ENCODE measurements at places on chromosomes 5 and 9.

DNA sequence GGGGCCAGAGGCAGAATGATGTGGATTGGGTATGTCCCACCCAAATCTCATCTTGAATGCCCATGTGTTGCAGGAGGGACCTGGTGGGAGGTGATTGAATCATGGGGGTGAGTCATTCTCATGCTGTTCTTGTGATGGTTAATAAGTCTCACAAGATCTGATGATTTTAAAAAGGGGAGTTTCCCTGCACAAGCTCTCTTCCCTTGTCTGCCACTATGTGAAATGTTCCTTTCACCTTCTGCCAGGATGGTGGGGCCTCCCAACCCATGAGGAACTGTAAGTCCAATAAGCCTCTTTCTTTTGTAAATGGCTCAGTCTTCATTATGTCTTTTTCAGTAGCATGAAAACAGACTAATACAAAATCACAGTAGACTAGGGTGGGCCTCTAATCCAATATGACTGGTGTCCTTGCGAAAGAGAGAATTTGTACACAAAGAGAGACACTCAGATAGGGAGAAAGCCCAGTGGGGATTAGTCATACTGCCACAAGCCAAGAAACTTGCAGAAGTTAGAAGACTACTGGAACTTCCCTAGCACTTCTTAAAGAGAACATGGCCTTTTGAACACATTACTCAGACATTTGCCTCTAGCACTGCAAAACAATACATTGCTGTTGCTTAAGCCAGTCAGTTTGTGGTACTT is 68.4 kb downstream of the ANXA1 start:
- DNase-seq = peak; percentile 30

- DNase-seq = no peak
These were observed 217.2 kb upstream of the TBCA start for GRCh38 chr5:77993141-77993854.

- DNase-seq = no peak
These were observed 9.4 kb upstream of the CARD19 start for GRCh38 chr9:93086447-93087224.

- no peak for DNase-seq
These were observed 40.1 kb downstream of the PHAX start for GRCh38 chr5:126640866-126641265.

GRCh38 chr9:100191264-100191663 is 92.2 kb downstream of the INVS start:
- no peak for DNase-seq
